ENCODE measurements at places on chromosomes 2 and 18.

DNA sequence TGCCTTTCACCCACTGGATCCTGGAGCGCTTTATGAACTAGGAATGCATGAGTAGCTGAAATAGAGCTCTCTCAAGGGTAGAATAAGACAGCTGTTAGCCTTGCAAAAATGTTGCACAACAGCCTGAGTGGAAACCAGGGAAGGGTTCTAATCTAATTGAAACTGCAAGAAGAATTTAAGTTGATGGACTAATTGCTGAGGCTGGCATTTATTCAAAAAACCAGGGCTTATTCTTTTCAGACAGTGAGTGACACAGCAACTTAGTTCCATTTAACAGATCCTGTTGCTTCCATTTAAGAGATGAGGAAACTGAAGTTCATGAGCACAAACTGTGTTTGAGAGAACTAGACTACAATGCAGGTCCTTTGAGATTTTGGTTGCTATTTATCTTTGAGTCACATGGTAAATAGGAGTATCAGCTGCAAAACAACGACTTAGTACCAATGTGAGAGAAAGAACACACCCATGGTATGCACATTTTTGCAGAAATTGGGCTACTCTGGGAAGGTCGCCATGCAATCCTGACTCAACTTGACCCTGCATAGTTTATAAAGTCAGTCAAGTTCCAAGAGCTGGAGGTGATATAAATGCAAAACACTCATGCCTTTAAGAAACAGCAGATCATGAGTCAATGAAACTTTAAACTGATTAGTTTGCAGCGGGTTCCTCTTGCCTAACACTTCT lies 76.4 kb upstream of the PARD3B start:
- no peak for DNase-seq

- DNase-seq: no peak
Measured at GRCh38 chr18:49812286-49813068, 856 bp downstream of the ACAA2 start.

GRCh38 chr2:36502081-36502480 lies 95.9 kb downstream of the FEZ2 start:
- no peak for DNase-seq

DNA sequence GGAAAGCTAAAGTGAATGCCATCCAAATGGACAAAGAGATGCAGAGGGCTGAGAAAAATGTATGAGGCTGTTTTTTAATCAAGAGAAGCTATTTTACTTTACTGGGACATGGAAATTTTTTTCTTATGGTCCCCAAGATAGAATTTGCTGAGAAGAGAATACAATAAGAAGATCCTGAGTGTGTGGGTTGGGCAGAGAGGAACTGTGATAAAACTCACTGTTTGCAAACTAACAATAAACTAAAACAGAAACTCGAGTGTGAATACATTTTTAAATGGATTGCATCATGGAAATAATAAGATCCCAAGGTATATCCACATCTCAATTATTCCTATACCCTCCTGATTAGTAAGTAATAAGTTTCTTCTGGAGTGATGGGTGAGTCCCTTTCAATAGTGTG lies 4.4 kb downstream of the NEB start:
- no peak for DNase-seq

DNA sequence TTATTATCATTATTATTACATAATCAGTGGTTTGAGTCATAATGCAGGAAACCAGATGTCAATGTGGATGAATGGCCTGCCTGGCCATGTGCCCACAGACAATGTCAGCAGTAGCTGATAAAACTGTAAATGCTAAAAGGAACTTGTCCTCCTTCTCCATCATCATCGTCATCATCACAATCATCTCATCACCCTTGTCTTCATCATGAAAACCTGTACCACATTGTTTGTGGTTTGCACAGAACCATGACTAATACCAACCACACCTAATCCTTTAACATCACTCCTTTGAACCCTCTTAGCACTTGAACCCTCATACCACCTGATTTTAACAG lies 96.0 kb downstream of the HNMT start:
- DNase-seq: no peak

DNA sequence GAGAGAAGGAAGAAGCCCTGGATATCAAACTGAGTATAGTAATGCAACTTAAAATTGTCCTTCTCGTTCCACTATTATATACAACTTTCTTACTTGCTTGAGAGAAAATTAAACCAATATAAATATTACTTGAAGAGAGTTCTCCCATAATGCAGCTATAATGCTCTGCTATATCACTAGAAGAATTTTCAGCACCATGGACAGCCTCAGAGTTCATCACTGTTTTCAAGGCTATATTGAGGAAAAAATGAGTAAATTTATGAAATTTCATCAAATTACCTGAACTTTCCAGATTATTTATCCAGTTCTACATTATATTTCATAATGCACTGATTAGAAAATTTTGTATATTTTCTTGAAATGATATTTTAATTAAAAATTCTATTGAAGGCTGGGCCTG lies 1053.5 kb upstream of the FAM98A start:
- no peak for DNase-seq

- DNase-seq: no peak
Measured at GRCh38 chr2:67652679-67653078, 255.5 kb downstream of the ETAA1 start.
